Activated CD4-positive, alpha-beta T cell treated with anti-CD3 and anti-CD28 coated beads, Interleukin-2, amount 50 U/mL, for 48 hours (primary cell): ENCODE measurements at places on chromosomes 4 and X.
A peak's percentile ranks its signal among the peaks of the same experiment; 100 is the strongest.

GRCh38 chrX:79161655-79162054, 17.2 kb downstream of the GPR174 start:
- peak; percentile 23 for DNase-seq

- DNase-seq, result no peak
Observed at GRCh38 chr4:84237008-84237407, 262.1 kb downstream of the NKX6-1 start.

DNA sequence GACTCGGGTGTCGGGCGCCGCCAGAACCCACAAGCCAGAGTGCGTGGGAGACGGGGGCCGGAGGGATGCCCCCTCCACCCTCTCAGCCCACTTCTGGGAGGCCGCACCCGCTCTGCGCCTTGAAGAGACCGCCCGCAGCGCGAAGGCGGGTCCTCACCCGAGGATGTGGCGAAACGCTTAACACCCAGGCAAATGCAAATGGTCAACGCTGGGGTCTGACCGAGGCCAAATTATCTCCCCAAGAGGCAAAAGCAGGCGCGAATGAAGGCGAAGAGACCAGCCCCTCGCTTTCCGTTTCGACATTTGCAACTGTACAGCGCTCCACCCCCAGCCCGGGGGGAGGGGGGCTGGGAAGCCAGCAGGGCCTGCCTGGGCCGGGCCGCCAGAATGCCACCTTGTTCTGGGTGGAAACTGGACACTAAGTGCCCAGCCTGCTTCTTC, 137.7 kb upstream of the ZIC3 start:
- no peak for DNase-seq

DNA sequence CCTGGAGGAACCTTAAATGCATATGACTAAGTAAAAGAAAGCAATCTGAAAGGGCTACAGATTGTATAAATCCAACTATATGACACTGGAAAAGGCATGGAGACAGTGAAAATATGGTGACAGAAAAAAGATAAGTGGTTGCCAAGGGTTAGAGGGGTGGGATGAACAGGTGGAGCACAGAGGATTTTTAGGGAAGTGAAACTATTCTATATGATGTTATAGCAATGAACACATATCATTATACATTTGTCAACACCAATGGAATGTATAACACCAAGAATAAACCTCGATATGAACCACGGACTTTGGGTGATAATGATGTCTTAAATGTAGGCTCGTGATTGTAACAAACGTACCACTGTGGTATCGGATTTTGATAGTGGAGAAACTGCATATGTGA, 40.7 kb downstream of the NPY5R start:
- DNase-seq, result no peak

- no peak for DNase-seq
Observed at GRCh38 chrX:40827331-40827730, 92.0 kb upstream of the MED14 start.

- no peak for DNase-seq
Observed at GRCh38 chr4:14043203-14043602, 415.7 kb upstream of the BOD1L1 start.

- DNase-seq, result no peak
Observed at GRCh38 chr4:140141210-140141835, 12.7 kb downstream of the MAML3 start.

DNA sequence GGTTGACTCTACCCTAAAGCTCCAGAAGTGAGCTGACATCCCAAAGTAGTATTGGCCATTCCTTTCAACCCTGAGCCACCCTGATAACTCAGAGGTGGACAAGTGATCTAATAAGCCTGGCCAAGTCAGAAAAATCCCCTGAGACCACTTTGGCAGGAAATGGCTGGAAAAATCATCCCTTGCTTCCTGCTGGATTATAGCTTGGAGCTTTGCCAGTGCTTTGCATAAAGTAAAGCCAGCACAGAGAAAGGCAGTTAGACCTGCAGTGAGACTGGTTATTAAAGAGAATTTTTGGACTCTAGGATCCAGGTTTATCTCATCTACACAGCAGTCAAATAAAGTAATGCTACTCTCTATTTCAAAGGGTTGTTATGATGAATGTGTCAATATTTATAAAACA, 6.4 kb downstream of the CXCL3 start:
- DNase-seq, result no peak
